Progenitor cell of endocrine pancreas (in vitro differentiated cells): ENCODE measurements at places on chromosomes 3 and 15.
A peak's percentile ranks its signal among the peaks of the same experiment; 100 is the strongest.

DNA sequence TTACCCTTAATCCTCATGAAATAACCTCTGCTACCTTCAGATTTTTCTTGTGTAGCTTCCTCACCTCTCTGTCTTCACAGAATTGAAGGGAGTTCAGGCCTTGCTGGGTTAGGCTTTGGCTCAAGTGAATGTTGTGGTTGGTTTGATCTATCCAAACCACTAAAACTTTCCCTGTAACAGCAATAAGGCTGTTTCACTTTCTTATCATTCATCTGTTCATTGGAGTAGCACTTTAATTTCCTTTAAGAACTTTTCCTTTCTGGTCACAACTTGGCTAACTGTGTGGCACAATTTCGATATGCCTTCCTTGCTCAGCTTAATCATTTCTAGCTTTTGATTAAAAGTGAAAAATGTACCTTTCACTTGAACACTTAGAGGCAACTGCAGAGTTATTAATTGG is 129.8 kb downstream of the NR1I2 start:
- DNase-seq: no peak

- DNase-seq: no peak
These were observed 32.1 kb downstream of the SLC22A14 start for GRCh38 chr3:38314112-38314763.

DNA sequence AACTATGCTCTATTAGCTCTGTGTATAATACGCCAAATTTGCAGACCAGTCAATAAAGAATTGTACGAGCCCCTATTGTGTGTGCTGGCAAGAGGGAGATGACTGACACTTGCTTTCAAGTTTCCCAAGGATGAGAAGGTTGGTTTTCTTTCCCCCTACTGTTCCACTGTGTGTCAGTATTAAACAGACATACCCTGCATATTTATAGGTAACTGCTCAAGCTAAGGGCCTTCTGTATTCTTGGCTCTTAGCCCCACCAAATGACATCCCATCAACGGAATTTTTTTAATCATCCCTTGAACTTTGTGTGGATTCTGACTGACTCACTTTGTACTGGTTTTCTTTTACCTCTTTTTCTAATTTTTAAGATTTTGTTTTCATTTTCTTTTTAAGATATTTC is 60.6 kb upstream of the GYG1 start:
- DNase-seq: no peak

DNA sequence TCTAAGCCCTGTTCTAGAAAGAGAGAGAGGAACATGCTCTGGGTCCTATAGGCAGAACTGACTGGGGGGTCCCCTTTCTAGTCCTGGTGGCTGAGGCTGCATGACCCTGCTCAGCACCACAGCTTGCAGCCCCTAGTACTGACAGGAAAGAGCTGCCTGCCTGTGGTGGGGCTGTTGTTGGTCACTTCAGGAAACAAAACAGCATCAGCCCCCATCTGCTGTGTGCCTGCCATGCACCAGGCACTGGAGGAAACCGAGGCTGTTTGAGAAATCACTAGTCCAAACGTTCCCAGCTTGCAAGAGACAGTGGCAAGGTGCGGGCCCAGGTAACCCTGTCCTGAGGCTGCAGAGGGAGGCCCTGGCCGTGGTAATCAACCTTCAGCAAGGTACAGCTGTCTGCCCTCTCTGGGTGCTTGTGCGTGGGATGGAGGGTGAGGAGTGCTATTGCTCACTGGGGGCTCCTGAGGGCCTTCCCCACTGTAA is 90.6 kb downstream of the IQSEC1 start:
- no peak for DNase-seq

DNA sequence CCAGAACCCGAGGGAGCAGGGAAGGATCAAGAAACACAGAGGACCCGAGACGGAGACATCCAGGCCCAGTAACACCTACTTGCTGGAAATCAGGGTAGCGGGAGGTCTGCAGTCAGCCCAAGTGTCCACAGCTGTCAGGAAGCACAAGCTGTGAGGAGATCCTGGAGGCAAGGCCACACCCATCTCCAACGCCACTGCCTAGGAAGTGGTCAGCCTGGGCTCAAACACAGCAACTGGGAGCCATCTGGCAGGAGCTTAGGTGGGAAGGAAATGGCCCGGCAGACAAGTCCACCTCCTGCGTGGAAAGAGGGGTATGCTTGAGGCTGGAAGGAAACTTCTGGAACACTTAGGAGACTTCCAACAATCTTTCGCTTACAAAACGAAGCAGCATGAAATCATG is 407.1 kb downstream of the VPS13C start:
- no peak for DNase-seq

- no peak for DNase-seq
These were observed 531 bp downstream of the LZTFL1 start for GRCh38 chr3:45841420-45841756.

DNA sequence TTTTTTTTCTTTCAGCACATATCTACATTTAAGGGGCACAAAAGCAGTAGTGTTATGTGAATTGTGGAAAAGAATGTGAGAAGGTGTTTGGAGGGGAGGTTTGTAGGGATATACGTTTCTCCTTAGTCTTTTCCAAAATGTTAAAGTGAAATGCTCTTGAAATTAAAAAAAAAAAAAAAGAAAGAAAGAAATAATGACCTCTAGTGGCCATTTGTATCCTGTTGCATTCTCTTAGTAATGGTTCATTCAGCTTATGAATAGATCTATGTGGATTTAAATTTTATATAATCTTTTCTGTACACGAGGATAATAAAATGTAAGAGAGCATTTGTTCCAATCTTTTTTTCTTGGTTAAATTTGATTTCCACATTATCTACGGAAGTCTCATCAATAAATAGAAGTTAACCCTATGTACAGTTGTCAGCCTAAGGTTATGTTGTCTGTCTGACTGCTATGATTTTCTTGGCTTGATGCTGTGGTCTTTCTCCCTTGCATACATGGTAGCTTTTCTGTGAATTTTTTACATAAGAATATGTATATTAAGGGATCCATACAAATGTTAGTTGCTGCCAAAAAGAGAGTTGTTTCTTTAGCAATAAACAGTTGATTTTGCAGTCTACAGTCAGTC is 1.7 kb downstream of the P2RY13 start:
- no peak for DNase-seq

- no peak for DNase-seq
These were observed 30.9 kb downstream of the C3orf18 start for GRCh38 chr3:50536471-50537180.

DNA sequence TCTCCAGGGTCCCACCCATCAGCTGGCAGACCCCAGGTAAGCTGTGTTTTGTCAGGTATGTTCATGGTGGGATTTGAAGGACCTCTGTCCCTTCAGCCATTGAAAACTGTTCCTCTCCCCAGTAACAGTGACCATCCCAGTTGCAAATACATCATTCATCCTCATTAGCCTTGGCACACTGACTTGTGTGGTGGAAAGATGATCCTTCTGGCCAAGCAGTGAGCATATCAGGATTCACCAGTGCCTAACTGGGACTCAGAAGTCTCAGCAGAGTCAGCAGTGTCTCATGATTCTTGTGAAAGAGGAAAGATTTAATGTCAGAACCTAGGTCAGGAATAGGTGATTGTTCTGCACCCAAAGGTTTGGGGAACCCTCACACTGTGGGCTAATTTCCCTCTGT is 90.2 kb downstream of the DNAJB8 start:
- no peak for DNase-seq

GRCh38 chr3:63656786-63657185 is 4.3 kb downstream of the SNTN start:
- no peak for DNase-seq

- DNase-seq: no peak
These were observed 15.9 kb downstream of the SNX1 start for GRCh38 chr15:64111679-64112050.

DNA sequence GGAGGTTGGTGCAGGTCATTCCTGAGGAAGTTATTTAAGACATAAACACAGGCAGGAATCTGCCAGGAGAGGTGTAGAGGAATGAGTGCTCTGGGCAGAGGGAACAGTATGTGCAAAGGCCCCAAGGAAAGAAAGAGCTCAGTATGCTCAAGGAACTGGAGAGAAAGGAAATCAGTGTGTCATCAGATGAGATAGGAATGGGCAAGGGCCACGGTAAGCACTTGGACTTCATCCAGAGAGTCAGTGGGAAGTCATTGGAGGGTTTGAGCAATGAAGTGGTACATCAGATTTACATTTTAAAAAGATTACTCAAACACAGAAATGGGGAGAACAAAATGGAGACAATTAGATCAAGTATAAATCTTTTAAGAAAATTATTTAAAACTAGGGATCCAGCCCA is 272.2 kb downstream of the ADAMTSL3 start:
- no peak for DNase-seq

GRCh38 chr15:58308742-58309355 is 122.9 kb upstream of the LIPC start:
- DNase-seq: no peak

DNA sequence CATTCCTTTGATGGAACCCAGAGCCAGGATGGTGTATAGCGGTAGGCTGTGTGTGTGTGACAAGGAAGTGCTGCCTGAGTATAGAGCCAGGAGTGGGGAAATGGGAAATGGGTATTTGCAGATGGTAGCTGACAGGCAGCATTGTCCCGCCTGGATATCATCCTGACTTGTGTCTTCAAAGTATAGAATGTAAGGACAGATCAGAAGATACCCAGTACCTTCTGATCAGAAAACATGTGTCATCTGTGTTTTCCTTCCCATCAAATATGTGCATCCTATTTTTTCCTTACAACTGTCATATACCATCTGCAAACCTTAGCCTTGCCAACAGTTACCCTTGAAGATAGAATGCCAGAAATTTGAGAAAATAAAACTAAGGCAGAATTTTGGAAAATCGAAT is 146.2 kb upstream of the CBLB start:
- no peak for DNase-seq

DNA sequence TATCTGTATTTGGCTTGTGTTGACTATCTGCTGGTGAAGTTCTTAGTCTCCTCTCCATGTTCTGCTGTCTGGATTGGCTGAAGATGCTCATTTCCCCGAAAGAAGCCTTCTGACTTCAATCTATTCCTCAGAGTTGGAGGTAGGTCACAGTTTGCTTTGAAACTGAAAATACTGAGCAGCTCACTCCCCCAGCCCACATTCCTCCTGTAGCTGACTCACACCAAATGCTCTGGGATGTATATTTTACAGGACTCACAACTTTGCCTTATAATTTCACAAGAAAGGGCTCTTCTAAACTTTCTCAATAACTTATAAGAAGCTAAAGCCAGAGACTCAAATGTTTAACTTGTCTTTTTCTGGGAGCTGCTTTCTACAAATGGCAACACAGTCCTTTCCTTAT is 36.3 kb upstream of the SNX4 start:
- no peak for DNase-seq

DNA sequence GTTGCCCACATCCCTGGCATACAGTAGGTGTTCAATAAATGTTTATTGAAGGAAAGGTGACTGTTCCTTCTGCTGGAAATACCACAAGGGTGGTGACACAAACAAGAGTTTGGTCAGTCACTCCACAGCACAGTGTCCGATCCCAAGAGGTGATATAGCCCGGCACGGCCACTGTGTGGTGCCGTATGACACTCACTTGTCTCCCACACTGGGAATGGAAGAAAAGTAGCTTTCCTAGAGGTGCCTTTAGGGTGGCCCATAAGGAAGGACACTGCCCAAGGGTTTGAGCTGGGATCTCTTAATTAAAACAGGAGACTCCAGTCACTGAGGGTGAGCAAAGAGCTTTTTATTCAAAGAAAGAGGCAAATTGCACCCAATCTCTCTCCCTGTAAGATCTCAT is 40.5 kb downstream of the TGM4 start:
- DNase-seq: no peak

- DNase-seq: peak; percentile 71
These were observed 6.3 kb upstream of the CDC25A start for GRCh38 chr3:48194446-48195071.

DNA sequence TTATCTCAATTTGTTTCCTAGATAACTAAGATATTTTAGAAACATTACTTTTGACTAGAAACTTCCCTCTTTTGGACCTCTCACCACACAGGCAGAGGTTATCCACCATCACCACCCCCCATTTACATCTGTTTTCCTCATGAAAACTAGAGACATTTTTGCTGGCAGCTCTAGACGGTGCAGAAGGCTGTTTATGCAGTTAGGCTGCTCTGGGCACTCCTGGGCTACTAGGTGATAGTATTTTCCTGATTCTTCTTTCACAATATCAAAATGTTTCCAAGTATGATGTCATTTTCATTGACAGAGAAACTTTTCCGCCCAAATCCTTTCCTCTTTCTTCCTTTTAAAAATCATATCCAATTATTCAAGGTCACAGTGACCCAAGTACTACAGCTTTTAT is 67.1 kb downstream of the PLOD2 start:
- no peak for DNase-seq

- no peak for DNase-seq
These were observed 99.8 kb downstream of the MEGF11 start for GRCh38 chr15:66153549-66154415.

DNA sequence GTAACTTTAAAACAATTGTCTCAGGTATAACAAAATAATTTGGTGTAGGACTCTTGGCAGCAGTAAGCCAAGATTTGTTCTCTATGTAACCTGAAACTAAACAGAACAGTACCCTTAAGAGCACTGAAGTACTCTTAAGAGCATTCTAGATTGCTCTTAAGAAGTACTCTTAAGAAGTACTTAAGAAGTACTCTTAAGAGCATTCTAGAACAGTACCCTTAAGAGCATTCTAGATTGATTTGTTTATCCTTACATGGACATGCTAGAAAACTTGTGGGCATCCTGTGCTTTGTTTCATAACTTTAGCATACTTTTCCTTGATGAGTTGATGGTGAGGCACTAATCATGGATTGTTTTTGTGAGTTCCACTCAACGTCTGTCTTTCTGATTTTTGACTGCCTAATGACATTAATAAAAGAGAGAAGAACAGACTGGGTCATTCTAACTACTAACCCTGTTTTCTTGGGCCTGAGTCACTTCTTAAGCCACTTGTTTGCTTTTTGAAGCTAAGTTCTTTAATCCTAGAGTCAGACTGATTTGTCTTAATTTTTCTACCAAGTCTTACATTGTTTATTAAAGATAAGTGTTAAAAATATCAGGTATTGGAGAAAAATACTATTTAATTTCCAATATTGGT is 57.2 kb upstream of the UTS2B start:
- no peak for DNase-seq

GRCh38 chr3:98525494-98525893 is 2.8 kb upstream of the CLDND1 start:
- DNase-seq: no peak

GRCh38 chr3:144821583-144821982 is 850.0 kb downstream of the DIPK2A start:
- no peak for DNase-seq

- DNase-seq: no peak
These were observed 11.8 kb upstream of the SGO1 start for GRCh38 chr3:20197775-20198174.

DNA sequence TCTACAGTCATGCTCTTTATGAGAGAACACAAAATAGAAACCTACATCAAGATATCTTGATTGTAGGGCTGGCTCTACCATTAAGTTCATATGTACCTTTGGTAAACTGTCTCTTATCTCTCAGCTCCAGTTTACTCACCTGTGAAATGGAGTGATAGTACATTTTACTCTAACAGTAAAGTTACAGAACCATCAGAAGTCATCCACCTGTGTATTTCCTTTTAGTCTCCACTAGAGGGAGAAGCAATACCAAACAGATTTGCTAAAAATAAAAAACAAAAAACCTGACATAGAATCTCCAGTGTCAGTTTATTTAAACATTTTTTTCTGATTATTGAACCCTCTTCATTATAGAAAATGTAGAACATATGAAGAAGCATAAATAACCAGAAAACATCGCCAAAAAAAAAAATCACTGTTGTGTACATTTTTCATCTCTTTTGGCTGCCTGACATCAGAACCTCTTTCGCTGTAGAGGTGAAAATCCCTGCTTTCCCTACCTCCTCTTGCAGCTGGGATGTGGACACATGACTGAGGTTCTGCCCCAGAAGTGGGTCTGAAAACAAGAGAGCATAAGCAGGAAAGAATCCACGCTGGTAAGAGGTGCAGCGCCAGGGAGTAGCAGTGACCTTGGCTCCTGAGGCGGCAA is 48.7 kb upstream of the WDR72 start:
- DNase-seq: no peak
